ENCODE measurements at places on chromosomes 2 and 18.

DNA sequence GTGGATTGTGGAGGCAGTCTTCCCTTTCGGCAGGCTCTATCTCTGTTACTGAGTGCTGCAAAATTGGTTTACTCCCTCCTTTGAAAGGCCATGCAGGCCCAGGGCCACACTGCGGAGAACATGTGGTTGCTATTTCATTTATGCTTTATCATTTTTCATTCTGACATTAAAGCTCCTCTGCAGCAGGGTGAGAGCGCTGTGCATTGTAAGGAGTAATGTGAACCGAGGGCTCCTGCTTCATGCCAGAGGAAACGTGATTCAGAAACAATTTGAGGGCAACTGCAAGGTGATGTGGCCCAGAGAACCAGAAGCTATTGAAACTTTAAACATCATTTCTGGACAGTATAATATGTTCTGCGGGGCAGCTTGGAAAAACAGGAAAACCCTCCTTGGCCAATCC, 341.6 kb upstream of the NT5C1B start:
- no peak for DNase-seq

- no peak for DNase-seq
Measured at GRCh38 chr2:67660871-67661270, 263.7 kb downstream of the ETAA1 start.

DNA sequence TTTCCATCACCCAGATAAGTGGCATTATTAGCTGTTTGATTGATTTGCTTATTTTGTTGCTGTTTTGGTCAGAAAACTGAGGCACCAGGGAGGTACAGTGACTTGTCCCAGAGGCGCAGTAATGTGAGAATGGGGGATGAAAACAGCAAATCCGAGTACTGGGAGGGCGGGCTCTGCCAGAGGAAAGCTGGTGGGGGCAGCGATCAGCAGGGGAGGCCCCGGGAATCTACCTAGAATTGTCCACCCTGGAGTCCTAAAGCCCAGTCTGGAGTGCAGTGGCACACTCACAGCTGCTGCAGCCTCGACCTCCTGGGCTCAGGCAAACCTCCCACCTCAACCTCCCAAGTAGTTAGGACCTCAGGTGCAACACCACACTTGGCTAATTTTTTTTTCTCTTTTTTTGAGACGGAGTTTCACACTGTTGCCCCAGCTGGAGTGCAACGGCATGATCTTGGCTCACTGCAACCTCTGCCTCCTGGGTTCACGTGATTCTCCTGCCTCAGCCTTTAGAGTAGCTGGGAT, 17.0 kb upstream of the PTMA start:
- DNase-seq, result no peak

DNA sequence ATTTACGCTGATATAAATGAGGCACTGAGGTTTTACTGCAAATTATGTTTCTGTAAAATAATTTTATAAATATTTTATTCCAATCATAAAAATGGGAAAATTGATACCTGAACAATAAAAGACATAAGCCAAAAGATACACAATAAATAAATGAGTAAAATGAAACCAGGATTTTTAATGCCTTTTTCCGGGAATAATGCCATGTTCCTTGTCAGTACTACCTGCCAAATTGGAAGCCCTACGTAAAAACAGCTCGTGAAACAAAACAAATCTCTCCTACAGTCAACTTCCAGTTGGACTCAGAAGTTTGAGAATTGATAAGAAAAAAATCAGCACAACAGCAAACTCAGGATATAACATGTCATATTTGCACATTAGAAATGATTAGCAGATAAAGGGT, 18.0 kb downstream of the GALNT3 start:
- DNase-seq, result no peak

GRCh38 chr2:130336877-130337734, 5.6 kb upstream of the IMP4 start:
- DNase-seq, result no peak

DNA sequence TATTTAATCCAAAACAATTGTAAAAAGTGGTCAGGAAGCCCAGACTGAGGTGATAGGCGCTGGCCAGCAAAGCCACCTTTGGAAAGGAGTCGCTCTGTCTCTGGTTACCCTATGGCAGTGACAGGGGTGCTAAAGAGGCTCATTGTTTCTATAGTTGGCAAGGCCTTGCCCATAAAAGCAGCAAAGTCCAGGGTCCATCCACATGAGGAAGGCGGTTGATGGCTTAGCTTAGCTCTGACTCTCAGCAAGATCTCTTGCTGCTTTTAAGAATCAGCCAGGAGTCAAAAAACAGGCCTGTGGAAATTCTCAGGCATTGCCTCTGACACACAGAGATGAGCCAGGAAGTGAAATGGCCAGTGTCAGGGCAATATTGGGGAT, 57.8 kb upstream of the CYP26B1 start:
- no peak for DNase-seq

DNA sequence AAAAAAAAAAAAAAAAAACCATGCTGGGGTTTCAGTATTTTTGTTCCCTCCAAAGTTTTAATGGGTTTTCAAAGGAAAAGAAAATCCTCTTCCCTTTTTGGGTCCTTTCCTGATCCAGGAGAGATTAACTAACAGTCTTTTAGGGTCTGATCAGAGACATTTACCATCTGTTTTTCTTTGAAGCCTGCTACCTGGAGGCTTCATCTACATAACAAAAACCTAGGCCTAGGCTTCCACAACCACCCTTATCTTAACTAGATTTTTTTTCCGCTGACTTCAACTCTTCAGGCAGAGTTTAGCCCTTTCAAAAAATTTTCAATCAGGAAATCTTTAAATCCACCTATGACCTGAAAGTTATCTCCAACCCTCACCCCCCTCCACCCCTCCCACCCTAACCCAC, 154.7 kb downstream of the MBD2 start:
- DNase-seq, result no peak

- DNase-seq, result no peak
Measured at GRCh38 chr2:11539317-11540147, 5.7 kb downstream of the GREB1 start.

DNA sequence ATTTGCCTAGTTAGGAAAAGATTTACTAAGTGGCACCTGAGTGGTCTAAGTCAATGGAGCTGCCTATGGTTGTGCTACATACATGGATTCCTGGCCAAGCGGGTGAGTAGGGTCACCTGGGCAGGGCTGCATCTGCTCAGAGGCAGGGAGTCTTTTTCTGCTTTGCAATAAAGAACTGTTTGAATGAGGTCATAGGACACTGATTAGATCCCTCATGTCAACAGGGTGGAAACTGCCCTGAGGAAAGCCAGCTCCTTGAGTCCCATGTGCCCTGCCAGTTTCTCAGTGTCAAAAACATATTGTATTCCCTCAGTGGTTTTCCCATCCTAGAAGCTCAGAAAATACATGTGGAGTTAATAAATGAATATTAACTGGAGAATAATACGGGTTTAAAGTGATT, 4.6 kb downstream of the LAMA3 start:
- DNase-seq, result no peak

GRCh38 chr2:236568068-236568921, 1.3 kb upstream of the ACKR3 start:
- DNase-seq, result no peak

DNA sequence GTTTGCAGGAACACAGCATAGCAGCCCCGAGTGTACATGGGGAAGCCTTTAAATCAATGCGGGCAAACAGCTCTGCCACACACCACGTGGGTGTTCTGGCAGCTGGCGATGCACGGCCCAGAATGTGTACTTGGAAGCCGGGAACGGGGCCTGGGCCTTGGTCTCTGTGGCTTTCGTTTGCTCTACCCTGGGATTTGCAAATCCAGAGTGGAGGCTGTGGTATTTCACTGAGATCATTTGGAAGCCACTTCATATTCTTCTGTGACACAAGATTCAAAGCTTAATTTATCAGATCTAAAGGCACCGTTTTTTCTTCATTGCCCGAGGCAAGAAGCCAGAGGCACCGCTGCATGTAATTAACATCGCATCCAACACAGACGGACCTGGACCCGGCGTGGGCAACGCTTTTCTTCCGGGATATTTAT, 246.3 kb upstream of the MYT1L start:
- no peak for DNase-seq

GRCh38 chr2:200156166-200156835, 150.2 kb upstream of the SPATS2L start:
- DNase-seq, result no peak
